Mesenteric fat pad (tissue), 1 donor: ENCODE measurements at places on chromosomes 11 and 22. TPM values are rescaled to one million over a fixed set of nuclear protein-coding genes. Genes with fewer than 3 reads are reported as not detected.

GRCh38 chr11:18313965-18314763, 7.8 kb downstream of the HPS5 start:
- DNase-seq: no peak

GRCh38 chr11:2808850-2809846, 76.4 kb downstream of the CDKN1C start:
- peak; percentile 78 for DNase-seq

- no peak for DNase-seq
Measured at GRCh38 chr11:119800171-119800570, 71.2 kb upstream of the NECTIN1 start.

- no peak for DNase-seq
Measured at GRCh38 chr11:121714351-121714750, 261.6 kb upstream of the SORL1-AS1 start.

GRCh38 chr11:106398502-106399075, 321.1 kb downstream of the AASDHPPT start:
- no peak for DNase-seq

GRCh38 chr22:30694171-30694639, 469 bp upstream of the OSBP2 start:
- DNase-seq: no peak

GRCh38 chr11:125971618-125972017, 25.8 kb downstream of the VSIG10L2 start:
- no peak for DNase-seq

GRCh38 chr11:109033627-109034338, 368.9 kb downstream of the DDX10 start:
- no peak for DNase-seq

DNA sequence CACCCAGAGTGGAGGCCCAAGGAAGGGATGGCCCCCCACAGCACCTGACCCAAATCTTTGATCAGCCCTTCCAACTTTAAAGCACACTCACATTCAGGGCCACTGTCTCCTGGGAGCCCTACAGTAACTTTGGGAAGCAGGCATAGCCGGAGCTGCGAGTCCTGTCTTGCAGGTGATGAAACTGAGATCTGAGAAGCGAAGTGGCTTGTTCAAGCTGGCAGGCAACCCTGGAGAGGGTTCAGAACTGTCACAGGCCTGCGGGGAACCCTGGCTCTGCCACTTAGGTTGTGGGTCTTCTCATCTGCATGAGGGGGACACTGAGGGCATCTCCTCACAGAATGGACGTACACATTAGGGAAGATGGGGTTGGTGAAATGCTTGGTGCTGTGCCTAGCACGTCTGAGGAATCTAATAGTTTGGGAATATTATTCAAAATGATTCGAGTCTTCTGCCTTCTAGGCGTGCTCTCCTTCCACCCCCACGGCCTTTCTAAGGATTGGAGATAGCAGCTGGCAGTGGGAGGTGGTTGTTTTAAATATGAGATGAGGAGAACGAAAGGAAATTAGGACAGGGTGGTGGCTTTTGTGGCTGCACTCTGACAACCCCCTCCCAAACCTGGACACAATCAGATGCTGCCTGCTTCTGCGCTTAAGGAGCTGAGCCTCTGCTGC, 18.8 kb upstream of the SUN2 start:
- DNase-seq: no peak

- no peak for DNase-seq
Measured at GRCh38 chr11:122799406-122800105, 38.7 kb upstream of the CRTAM start.

GRCh38 chr11:19821412-19821875, 108.8 kb downstream of the NAV2 start:
- no peak for DNase-seq

GRCh38 chr22:32680277-32680676, 121.2 kb upstream of the TIMP3 start:
- no peak for DNase-seq

DNA sequence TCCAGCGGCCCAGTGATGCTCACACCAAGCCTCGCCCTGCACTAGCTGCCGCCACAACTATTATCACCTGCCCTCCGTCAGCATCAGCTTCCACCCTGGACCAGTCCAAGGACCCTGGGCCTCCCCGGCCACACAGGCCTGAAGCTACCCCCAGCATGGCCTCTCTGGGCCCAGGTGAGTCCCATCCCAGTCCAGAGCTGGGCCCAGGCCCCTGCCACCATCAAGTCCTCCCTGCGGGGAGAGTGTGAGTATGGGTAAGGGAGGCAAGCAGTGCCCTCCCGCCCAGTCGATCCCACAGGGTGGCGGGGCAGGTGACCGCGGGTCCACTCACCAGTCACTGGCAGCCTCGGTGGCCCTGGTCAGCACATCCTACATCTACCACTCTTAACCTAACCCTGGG, 9.5 kb upstream of the SUSD2 start:
- DNase-seq: no peak

DNA sequence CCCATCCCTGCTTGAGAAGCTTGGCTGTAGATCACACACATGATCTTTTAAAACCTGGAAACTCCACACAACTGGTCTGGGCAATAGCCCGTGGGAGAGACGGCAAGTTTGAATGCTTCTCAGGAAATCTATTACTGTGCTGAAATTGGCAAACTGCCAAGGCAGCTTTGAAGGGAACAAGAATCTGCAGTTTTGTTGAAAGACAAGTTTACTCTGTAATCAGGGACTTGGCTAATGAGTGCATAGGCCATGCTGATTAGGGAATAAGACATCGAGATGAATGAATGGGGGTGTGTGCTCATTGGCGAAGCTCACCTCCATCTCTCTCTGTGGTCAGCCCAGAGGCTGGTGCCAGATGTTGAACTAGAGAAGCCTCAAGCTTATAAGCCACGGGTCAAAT, 218.8 kb downstream of the HIPK3 start:
- DNase-seq: no peak

DNA sequence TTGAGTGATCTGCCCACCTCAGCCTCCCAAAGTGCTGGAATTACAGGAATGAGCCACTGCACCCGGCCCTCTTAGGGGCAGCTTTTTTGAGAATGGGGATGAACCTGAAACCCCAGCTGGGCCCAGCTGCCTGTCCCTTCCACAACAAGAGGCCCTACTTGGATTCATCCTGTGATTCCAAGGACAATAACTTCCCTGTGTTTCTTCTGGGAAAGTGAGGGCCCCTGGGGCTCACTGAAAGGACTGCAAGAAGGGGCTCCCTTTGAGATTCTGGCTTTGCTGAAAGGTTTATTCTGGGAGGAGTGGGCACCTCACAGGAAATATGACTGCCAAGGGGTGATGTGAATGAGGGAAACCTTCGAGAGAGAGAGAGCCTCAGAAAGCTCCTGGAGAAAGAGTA, 12.3 kb upstream of the GNAZ start:
- DNase-seq: peak; percentile 26

DNA sequence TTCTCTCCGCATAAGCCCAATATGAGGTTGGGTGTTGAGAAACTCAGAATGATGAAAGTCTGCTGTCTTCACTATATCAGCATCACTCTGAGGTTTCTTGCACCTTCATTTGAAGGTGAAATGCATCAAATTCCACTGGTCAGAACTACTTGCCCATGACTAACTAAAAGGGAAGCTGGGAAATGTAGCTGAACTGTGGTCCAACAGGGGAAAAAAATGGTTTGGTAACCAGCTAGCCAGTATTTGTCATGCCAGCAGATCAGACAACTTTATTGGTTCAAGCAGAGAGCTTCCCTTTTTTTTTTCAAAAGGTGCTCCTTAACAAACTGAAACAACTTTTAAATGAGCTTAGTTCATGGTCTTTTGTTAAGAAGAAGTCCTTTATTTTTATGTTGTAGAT, 14.2 kb upstream of the PIK3C2A start:
- DNase-seq: no peak

DNA sequence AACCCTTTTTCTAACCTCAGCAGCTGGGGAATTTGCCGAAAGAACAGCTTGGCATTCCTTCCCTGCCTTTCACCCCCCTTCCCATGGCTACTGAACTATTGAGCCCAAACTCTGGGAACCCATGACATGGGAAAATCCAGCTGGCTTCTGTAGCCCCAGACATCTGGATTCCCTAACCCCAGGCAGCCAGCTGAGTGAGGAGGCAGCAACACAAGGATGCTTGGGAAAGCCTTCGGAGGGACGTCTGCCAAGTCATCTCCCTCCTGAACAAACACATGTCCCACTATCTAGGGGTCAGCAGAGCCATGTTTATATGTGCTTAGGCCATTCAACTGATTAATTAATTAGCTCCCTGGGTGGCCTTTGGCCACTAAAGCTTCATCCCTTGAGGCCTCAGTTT, 21.6 kb downstream of the LRRC55 start:
- no peak for DNase-seq

DNA sequence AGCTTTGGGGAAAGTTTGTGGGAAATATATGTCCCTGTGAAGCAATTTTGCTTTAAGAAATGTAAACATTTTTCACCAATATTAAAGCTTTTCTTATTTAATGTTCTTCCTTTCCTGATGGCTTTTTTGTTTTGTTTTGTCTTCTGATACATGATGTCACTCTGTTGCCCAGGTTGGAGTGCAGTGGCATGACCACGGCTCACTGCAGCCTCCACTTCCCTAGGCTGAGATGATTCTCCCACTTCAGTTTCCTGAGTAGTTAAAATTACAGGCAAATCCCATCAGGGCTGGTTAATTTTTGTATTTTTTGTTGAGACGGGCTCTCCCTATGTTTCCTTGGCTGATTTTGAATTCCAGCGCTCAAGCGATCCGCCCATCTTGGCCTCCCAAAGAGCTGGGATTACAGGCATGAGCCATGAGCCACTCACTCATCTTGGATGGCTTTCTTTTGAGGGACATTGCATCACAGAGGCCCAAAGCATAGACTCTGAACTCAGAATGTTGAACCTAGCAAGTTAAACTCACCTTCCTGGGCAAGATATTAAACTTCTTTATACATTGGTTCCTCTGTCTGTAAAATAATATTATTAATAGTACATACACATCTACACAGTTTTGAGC, 651 bp upstream of the CARD16 start:
- no peak for DNase-seq

GRCh38 chr11:130249371-130249770, 65.3 kb downstream of the ZBTB44 start:
- no peak for DNase-seq

- no peak for DNase-seq
Measured at GRCh38 chr22:22156716-22157347, 87.8 kb upstream of the VPREB1 start.

- no peak for DNase-seq
Measured at GRCh38 chr11:102256251-102256650, 61.0 kb upstream of the BIRC3 start.

GRCh38 chr11:66371627-66372415, at the start of gene SLC29A2:
Gene SLC29A2 (minus strand): TSS chr11:66371760. CDS start chr11:66371591, 169 bp downstream.
- DNase-seq: no peak

DNA sequence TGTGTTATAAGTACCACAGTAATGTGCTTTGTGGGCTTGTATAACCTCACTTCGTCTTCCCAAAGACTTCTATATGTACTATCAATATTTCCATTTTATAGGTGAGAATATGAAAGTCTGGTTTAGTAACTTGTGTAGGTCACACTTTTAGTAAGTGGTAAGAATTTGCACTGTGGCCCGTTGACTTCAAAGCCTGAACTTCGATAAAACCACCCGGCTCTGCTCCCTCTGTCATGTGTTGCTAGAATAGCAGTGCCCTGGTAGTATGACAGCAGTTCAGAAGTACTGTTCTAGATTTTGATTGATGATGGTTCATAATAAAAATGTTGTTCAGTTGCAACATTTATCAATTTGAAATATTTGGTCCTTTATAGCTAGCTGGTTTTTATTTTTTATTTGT, 110.2 kb upstream of the SORL1-AS1 start:
- no peak for DNase-seq

DNA sequence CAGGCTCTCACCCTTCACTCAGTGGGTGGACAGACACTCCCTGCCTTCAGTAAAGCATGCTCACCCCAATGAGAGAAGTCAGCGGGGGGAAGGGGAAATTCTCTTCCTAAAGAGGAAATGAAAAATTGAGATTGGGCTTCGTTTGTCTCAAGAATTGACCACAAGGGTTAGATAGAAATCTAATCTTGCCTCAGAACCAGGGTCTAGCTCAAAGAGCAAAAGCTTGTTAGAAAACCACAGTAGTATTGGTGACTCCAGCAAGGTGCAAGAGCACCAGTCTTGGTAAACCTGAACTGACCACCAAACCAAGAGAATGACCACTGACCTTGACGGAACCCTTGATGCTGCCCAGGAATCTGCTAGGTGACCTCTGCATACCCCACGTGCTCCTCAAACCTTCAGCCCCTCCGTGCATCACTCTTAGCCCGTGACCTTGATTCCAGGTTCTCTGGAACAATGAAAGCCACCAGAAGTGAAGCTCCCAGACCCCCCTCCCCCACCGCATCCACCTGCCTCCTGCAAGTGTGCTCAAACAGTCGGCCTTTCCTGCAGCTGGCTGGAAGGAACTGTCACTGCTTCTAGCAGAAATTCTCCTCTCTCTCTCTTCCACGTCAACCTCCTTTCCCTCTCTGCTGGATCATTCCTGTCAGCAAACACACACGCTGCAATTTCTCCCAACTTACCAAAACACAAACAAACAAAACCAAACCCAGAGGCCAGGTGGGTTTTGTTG, 3.1 kb upstream of the TMA7B start:
- no peak for DNase-seq

DNA sequence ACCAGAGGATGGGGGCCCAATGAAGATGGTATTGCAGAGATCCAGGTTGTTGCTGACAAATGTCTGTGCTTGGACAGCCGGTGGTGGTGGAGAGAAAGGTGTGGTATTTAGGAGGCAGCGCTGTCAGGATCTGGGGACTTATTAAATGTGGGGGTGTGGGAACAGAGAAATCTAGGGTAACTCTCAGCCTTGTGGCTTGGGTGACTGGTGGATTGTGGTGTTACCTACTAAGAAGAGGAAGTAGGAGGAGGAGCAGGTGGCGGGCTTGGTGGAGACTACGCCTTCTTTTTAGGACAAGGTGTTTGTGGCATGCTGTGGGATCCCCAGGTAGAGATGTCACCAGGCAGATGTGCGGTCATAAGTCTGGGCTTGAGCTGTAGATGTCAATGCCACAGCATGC, 144.0 kb downstream of the GRIK4 start:
- DNase-seq: peak; percentile 12

GRCh38 chr11:328012-328411, 7.4 kb upstream of the IFITM3 start:
- DNase-seq: peak; percentile 68

GRCh38 chr11:116421529-116422185, 351.1 kb downstream of the BUD13 start:
- no peak for DNase-seq

Gene C11orf42
- not detected for total RNA-seq

Gene C22orf15
- not detected for total RNA-seq

Gene FOLR3
- 18.4 TPM for total RNA-seq

Gene MS4A15
- total RNA-seq: not detected

Gene HOATZ
- not detected for total RNA-seq

Gene FXYD2
- 3.2 TPM for total RNA-seq

Gene UBASH3B
- total RNA-seq: 51.3 TPM

Gene OR4A16
- total RNA-seq: not detected

Gene OR5J2
- not detected for total RNA-seq

Gene NLRP10
- not detected for total RNA-seq

Gene TMEM121B
- 1.0 TPM for total RNA-seq
